RPMI7951 (cell line): ENCODE measurements at places on chromosomes 7 and 10.

DNA sequence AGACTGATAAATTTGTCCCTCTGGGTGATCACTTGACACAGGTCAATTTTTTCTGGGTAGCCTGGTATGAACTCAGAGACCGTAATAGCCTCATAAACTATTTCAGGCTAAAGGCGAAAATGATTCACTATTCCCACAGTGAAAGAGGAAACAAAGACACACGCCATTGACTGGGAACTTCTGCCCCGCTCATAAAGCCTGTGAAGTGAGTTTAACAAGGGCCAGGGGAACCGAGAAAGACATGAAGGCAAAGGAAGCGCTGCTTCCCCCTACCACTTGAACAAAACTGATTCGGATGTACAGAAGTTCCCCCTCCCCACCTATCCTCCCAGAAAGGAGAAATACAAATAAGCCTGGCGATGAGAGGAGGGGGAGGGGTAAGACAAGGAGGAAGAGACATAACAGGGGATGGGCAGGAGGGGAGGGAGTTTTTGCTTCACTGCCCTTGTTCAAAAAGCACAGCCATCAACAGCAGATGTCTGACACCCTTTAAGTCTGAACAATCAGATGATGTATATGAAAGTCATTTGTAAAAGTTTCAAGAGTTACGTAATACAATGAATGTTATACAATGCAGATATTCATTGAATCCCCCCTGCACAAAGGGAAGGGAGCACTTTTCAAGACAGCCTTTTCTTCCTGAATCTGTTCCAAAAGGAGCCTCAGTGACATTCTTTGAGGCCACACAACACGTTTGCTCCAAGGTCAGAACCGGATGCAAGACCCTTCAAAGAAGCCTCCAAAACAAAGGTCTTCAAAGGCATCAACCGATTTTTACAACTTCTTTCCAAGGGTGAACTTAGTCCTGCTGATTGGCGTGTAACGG lies 734 bp downstream of the ABCB4 start:
- peak; percentile 50 for DNase-seq

DNA sequence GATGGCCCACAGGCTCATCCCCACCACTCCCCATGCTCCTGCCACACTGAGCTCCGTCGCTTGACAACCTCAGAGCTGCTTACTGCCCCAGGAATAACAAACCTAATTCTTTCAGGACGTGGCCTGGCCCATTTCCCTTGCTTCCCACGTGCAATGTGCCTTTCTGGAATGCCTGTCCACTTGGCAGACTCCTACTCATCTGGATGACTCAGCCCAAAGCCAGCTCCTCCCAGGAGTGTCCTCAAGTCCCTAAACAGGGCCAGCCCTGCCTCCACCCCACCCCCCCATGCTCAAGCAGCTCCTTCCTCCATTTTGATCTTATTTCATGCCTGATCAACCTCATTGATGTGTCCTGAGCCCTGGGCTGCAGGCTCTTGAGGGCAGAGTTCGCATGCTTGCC lies 164.9 kb upstream of the RNF32 start:
- DNase-seq: peak; percentile 87

- no peak for DNase-seq
These were observed 1093.0 kb downstream of the GATA3 start for GRCh38 chr10:9147475-9147874.

GRCh38 chr7:23546897-23547572 lies 15.3 kb upstream of the TRA2A start:
- DNase-seq: peak; percentile 92

- DNase-seq: peak; percentile 16
These were observed 87.3 kb upstream of the FOXI2 start for GRCh38 chr10:127649642-127650041.

DNA sequence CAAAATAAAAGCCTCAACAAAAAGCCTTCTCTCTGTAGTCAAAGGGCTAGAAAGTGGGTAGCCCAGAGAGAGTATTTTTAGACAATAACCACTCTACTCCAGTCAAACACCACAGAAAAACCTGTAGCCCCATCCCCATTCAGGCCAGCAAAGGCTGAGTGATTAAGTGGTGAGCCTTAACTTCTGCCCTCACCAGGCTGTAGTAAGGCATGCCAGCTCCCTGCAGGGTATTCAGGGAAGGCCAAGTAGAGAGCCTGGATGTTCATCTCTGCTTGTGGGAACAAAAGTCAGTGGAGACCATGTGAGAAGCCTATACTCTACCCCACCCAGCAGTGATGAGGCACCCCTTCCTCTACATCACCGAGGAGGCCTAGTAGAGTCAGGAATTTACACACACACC lies 51.2 kb downstream of the HIF1AN start:
- no peak for DNase-seq

DNA sequence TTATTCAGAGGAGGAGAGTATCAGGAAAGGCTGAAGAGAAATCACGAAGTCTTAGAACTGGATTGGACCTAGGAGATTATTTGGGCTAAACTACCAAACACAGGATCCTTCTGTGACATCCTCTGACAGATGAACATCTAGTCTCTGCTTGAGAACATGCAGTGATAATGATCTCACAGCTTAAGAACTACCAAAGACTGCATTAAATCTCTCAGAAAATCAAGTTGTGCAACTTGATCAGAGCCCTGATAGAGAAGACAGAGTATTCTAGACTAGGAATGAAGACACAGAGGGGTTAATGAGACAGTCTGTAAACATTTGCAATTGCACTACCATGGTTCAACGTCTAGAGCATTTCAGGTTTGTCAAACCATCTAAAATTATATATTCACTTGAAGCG lies 37.1 kb upstream of the AGBL3 start:
- no peak for DNase-seq
